CD4-positive, alpha-beta T cell (primary cell): ENCODE measurements at places on chromosomes 13 and 19.

- DNase-seq = no peak
Observed at GRCh38 chr13:77000475-77000874, 8.6 kb downstream of the CLN5 start.

GRCh38 chr13:81017513-81018152, 676.7 kb upstream of the SPRY2 start:
- DNase-seq = peak; percentile 7

DNA sequence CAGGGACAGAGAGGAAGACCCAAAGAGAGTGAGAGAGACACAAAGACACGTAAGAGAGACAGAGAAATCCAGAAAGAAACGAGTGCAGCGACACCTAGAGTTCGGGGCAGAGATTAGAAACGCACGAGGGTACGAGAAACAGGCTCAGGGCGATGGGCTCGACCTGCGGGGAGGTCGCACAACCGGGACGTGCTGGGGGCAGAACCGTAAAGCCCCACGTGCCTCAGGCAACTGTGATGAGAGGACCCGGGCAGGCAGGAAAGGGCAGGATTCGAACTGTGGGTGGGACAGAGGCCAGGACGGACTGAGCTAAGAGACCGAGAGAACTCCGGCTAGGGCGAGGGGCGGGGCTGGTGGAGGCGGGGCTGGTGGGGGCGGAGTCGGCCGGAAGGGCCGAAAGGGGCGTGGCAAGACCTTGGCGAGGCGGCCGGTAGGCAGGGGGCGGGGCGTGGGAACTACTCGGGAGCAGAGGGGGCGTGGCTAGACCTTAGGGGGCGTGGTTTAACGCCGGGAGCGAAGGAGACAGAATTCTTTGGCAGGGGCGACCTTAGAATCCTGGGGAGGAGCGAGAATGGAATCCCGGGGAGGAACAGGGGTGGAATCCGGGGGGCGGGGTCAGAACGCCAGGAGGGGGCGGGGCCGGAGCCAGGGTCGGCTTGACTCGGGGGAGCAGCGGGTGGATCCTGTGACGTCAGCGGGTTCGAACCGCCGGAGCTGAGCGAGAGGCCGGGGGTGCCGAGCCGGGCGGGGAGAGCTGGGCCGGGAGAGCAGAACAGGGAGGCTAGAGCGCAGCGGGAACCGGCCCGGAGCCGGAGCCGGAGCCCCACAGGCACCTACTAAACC, at the start of gene NECTIN2:
Gene NECTIN2, plus strand, starts transcription at position 686 of the 843 bp plus-strand sequence. CDS start 229 bp downstream, outside the sequence.
- DNase-seq = peak; percentile 64

DNA sequence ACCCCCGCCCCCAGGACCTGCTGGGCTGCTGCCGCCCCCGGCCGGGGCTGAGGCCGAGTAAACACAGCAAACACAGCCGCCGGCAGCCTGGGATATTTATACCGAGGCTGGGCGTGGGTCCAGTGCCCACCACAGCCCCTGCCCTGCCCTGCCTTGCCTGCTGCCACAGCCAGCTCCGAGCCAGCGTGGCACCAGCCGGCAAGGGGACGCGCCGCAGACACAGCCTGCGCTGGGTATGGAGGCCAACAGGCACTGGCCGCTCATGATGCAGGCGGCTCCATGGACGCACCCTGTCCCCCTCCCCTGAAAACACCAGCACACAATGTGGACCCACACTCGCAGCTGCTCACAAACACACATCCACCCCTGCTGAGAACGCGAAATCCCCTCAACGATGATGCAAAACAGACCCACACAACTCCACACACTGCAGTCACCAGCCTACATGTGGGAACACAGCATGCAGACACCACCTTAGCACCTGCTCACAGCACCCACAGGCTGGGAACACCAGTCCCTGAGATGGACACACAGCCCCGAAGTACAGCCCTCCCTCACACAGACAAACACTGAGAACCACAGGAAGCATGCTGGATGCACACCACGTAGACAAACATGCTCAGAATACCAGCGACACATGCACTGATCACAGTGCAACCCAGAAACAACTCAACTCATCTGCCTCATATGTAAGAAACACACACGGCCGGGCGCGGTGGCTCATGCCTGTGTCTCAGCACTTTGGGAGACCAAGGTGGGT, 16.2 kb downstream of the CCDC97 start:
- peak; percentile 47 for DNase-seq

DNA sequence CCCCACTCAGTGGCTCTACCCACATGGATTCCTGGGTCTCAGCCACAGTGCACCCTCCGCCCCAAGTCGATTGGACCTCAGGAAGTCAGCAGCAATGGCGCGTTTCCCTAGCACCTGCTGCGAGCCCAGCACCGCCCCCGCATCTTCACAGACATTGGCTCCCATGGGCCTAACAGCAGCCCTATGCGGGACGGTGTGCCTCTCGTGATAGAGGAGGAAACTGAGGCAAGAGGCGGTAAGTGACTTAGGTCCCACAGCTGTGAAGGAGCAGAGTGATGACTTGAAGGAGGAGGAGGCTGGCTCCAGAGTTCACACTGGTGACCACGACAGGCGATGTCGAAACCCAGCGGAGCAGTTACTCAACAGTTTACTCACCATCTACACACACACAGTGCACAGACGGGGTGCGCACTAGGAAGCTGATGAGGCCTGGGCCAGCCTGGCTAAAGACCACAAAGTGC, 104.5 kb upstream of the SOX1 start:
- no peak for DNase-seq

DNA sequence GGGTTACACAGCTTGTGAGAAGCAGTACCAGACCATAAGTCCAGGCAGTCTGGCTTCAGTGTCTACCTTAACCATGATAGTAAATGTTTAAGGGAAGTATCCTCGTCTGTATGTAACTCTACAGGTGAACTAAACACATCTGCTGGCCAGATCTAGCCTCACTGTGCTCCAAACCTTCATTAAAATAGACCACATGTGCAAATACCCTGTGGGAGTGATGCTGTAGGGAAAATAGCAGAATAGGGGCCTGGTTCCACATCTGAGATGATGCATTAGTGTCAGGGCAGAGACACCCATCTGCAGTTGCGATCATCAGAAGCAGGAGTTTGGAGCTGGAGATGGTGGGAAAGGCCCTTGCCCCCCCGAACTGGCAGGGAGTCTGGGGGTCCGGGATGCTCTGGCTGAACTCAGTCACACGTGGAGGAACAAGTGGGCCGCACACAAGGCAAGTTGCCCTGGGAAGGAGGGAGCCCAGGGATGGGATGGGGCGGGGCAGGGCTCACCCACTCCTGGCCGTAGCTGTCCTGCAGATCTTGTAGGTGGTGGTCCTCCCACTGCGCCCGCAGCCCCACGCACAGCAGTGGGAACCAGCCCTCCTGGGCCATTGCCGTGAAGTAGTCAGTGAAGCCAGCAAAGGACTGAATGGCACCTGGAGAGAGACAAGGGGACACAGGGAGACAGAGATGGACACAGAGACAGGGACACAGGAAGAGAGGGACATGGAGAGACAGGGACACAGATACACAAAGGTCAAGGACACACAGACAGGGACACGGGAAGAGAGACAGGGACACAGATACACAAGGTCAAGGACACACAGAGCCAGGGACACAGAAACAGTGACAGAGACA, 7.3 kb downstream of the TMEM147 start:
- no peak for DNase-seq

GRCh38 chr19:46289724-46290619, 6.9 kb upstream of the HIF3A start:
- DNase-seq = no peak

DNA sequence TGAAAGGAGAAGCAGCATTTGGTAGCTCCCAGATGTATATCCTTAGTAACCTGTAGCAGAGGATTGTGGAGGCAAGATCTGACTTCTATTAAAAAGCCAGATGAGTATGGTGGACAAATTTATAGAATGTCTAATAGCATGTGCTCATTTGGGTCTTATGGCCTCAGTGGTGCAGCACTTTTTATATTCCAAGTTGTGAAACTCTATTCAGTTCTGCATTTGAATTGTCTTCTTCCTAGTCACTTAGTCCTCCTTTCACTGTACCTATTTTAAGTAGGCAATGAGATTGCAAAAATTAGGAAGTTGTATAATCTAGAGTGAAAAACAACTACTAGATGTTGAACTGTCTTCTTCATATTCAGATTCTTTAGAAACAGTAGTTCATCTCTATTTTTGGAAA, 412.5 kb upstream of the PCDH9 start:
- DNase-seq = no peak

GRCh38 chr13:105719859-105720258, 815.6 kb downstream of the EFNB2 start:
- DNase-seq = no peak

- DNase-seq = no peak
Observed at GRCh38 chr19:16016226-16017137, 59.8 kb upstream of the TPM4 start.

DNA sequence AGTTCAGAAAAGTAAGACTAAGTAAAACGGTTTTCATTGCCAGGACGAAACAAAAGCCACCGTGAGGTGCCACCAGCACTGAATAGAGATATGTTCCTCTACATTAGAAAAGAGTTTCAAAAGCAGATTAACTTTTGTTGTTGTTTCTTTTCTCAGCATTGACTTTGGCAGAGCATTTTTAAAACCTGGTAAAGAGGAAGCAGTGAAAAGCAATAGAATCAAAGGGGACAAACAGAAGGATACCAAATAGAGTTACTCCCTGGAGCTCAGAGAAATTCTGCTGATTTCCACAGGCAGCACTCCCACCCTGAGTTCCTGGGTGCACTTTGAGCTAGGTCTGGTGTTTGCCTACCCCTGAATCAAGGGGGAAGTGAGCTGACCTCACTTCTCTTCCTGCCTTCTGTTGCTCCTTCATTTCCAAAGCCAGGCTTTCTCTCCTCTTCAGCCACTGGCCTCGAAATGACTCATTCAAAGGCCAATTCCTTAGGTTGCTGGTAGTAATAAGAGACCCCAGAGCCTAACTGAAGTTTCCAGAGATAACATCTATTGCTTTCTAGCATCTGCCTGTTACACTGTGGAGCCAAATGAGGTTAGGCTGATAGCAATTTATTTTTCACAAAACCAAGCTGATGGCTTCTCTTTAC, 11.3 kb upstream of the ERICH6B start:
- no peak for DNase-seq

- DNase-seq = no peak
Observed at GRCh38 chr13:19927117-19927748, 31.3 kb upstream of the ZMYM2 start.

- DNase-seq = no peak
Observed at GRCh38 chr13:24183741-24184182, 23.2 kb downstream of the SPATA13 start.
